ENCODE measurements at places on chromosomes 4 and X.
A peak's percentile ranks its signal among the peaks of the same experiment; 100 is the strongest.

DNA sequence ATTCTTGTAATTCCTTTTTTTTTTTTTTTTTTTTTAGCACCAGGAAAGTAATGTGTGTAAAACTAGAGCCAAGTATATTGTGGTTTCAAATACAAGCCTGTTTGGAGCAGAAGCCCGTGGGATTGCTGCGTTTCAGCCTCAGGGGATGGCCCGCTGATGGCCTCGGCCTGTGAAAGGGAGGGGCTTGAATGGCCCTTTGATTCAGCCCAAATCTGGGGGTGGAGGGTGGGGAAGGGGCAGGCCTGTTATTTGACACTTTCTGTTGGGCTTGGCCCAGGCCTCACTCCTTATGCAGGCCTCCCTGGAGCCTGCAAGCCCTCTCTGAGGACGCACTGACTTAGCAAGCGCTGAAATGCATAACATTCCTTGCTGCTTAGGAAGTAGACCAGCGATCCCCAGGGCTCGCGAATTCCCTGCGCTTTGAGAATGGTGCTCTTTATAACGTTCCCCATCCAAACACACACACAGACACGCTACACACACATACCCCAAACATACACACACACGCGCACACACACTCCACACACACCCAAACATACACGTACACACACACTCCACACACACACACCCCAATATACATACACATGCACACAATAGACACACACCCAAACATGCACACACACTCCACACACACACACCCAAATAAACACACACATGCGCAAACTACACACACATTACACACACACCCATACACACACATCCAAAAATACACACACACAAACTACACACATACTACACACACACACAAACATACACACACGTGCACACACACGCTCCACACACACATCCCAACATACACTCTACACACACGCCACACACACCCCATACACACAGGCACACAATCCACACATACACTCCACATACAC, 29.6 kb downstream of the TLR10 start:
- peak; percentile 14 for DNase-seq

GRCh38 chr4:94551643-94552564, 100.2 kb downstream of the PDLIM5 start:
- no peak for DNase-seq

- no peak for DNase-seq
These were observed 33.1 kb downstream of the FTHL17 start for GRCh38 chrX:31038575-31039326.

DNA sequence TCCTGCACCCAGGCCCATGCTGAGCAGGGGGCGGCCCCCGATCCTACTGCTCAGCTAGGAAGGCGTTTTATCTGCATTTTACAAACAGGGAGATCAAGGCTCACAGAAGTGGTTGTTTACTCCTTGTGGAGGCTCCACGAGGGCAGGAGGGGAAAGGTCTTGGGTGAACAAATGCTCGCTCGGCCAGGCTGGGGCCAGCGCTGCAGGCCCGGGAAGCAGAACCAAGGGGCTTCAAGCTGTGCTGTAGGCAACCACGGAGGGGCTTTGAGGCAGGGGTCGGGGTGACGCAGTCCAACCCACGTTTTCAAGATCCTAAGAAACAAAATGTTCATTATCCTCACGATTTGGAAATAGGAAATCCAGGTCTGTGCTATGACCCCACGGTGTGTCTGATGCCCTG, 125.8 kb downstream of the HMX1 start:
- DNase-seq: no peak

GRCh38 chr4:122480655-122481487, 24.3 kb upstream of the IL2 start:
- no peak for DNase-seq

Measured in NCI-H187 (cell line).